ENCODE measurements at places on chromosomes 11 and 22.

DNA sequence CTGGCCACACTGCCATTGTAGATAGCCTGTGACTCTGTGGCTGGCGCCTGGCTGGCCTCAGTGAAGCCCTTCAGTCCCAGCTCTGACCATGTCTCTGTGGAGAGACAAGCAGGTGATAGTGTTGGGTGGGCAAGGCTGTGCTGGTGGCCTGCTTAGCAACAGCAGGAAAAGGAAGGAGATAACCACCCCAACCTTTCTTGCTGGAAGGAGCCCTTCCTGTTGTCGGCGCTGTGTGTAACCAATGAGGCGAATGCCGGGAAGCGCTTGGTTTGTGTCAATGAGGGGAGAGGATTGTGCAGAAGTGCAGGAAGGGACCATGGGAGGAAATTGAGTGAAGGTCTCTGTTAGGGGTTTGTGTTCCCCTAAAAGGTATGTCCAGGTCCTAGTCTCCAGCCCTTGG lies 27.3 kb downstream of the PARVB start:
- no peak for DNase-seq

DNA sequence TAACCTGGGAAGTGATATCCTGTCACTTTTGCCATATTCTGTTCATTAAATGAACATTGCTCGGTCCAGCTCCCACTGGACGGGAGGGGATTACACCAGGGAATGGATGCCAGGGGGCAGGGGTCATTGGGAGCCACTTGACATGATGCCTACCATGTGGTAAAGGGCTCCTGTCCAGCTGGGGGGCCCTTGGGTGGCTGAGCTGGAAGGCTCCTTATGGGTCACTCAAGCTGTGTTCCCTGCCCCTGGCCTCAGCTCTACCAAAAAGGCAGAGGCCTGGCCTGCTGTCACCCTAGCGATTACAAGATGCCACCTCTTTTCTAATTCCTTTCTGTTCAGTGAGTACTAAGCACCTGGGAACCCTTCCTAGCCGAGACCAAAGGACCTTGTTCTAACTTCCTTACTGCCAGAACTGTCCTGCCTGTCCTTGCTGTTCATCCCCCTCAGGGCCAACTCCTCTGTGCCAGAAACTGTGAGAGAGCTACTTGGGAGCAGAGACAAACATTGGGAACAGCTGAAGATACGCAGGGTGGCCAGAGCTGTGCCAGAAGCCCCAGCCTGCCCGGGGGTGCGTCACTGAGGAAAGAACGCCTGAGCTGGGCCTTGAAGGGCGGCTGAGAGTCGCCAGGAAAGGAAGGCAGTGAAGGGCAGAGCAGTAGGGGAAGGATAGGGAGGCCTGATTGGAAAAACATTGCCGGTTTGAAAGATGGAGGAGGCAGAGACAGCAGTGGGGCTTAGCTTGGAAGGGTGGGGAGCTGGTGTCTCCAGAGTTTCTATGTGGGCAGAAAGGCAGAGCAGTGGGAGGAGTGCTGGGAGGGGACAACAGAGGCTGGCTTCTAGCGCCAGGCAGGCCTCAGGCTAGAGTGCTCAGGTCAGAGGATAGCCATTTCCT lies 12.7 kb upstream of the UVRAG start:
- DNase-seq = no peak

GRCh38 chr22:17896586-17896985 lies 122.3 kb upstream of the BID start:
- no peak for DNase-seq

GRCh38 chr11:129223701-129224149 lies 31.6 kb upstream of the ARHGAP32 start:
- DNase-seq = no peak

DNA sequence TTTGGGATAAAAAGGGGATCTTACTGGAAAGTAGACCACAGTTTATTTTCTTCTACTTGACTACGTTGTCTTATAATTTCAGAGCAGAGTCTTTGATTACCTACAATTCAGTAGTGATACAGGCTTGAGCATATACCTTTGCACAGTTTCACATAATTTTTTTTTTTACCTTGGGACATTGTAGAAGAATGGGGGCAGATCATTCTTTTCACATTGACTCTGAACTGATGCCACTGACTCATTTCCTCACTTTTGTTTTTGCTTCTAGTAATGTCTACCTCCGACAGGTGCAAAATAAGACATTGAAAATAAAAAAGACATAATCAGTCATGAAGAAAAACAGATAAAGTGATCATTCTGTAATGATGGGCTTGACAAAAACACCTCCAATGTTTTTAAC lies 688.3 kb upstream of the CHORDC1 start:
- no peak for DNase-seq

DNA sequence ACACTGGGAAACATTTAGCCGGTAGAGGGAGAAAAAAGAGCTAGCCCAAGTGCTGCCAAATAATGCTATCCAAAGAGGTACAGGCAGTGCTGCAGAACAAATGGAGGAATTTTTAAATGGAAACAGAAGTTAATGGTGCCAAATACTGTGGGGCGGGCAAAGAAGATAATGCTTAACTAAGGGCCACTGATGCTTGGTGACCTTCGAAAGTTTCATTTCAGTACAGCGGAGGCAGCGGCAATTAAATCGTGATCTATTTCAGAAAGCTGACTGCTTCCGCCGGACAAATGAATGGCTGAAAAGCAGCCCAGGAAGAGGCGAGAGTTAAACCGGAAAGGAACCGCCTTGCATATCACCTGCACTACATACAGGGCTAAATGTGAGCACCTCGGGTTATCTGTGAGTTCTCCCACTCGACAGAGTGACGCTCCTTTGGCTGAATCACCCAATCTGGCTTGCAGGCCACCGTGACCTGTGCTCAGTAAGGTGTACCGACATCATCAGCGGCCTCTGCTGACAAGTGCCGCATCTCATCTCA lies 42.1 kb downstream of the CADM1 start:
- DNase-seq = no peak

DNA sequence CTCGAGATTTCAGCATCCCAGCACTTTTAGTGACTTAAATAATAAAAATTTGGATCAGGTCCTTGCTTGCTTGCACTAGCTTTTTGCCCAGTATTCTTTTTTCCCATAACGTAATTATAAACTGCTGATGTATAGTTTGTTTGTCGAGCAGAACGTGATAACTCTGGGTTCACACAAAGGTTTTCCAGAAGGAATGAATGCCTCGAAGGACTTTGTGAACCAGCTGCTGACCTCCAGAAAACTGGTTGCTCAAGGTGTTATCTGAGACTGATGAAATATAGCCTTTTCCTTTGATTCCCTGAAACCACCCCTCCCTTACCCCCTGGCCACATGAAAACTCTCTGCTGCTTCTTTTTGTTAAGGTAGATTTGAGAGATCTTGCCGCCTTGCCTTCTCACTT lies 229.1 kb upstream of the CARD18 start:
- DNase-seq = no peak

DNA sequence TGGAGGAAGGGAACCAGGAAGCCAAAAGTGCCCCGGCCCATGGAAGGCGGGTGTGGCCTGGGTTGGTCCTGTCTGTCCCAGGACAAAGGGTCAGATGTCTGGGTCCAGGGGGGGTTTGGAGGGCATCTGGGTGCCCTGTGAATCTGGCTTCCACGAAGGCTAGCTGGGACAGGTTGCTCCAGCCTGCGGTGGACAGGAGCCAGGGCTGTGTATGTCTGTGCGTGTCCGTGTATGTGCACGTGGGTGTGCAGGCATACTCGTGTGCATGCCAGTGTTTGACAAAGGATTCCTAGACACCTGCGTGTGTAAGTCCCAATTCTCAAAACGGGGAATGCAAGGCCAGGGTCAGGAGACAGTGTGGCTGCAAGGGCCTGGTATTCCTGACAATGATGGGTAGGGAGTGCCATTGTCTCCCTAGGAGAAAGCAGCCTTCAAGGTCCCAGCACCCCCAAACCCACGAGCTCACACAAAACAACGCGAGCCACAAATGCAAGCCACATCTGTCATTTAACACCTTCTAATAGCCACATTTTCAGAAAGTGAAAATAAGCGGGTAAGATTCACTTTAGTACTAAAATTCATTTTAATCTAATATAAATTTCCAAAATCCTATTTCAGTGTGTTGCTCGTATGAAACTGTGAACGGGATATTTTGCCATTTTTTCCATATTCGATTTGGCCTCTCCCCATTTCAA lies 78.4 kb upstream of the WNT7B start:
- no peak for DNase-seq

GRCh38 chr11:118060081-118060661 lies 16.7 kb upstream of the TMPRSS4 start:
- DNase-seq = no peak

DNA sequence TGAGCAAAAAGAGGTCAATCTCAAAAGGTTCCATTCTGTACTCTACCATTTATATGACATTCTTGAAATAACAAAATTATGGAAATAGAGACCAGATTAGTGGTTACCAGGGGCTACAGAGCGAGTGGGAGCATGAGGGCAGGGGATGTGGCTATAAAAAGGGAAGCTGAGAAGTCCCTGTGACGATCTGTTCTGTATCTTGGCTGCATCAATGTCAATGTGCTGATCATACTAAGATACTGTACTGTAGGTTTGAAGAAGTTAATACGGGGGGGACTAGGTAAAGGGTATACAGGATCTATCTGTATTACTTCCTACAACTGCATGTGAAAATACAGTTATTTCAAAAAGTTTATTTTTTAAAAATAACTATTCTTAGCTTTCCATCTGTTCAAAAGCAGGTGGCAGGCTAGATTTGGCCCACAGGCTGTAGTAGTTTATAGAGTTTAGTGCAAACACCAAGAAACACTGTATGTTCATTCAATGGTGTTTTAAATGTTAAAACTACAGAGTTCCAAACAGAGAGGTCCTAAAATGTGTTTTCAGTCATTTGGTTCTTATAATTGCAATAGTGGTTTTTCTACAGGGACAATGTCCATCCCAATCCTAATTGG lies 78.2 kb downstream of the SMCO4 start:
- no peak for DNase-seq

- DNase-seq = no peak
Observed at GRCh38 chr11:11826260-11826659, 15.5 kb upstream of the USP47 start.

DNA sequence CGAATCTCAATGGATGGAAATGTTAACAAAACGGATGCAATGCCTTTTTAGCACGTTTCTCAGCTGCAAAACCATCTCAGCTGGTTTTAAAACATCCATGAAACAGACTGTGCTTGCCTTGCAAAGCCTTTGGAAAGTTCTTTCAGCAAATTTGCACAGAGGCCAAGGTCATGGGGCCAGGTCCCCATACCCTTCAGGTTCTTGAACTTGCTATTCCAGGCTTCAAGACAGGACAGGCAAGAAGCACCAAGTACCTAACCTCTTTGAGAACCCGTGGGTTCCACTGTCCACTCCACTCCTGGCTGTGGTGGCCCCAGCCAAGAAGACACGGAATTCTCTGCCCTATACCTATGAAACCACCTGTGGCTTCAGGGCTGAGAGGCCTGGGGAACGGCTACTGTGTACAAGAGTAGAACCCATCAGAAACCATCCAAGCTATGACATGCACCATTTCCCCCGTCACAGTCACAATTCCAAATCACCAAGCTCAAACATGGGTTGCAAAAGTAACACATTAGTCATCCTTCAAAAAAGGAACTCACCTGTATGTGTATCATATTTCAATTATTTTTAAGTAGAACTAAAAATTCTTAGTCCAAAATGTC lies 17.0 kb downstream of the TNKS1BP1 start:
- no peak for DNase-seq

- DNase-seq = no peak
Observed at GRCh38 chr11:96306933-96307775, 35.8 kb downstream of the MAML2 start.

GRCh38 chr11:33742249-33742851 lies 6.1 kb upstream of the CD59 start:
- DNase-seq = no peak

DNA sequence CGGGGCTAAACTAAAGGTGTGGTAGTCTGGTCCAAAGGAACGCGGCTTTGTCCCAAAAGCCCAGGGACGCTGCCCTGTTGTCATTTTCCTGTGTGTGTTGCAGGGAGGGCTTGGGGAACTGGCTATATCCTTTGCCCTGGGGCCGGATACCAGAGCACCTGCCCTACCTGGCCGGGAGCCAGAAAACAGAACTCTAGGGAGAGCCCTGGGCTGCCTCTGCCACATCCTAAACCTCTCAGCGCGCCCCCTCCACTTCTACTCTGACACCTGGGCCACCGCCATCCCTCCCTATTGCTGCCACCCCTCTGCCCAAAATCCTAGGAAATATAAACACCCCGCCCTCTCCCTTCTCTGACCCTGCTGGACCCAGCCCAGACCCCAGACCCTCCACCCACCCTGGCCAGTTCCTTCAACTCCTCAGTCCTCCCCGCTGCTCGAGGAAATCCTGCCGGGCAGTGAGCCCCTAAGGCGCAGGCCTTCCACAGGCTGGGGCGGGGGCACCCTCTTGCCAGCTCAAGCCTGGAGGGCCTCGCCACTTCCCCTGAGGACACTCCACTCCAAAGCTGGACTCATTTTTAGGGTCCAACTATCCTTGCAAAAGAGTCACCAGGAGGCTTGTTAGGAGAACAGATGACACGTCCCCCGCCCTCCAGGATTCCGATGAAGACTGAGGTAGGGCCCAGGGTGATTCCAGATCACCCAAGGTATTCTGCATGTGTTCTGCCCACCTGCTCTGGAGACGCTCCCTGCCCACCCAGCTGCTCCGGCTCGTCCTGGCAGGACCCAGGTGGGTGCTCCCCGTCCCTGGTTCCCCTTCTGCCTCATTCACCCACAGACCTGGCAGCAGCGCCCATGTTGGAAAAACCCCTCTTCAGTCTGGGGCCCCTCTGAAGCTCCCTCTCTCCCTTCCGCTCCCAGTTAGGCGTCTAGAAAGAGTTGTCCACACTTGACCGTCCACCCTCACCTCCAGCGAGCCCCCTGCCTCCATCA lies 12.2 kb downstream of the KCTD17 start:
- no peak for DNase-seq

DNA sequence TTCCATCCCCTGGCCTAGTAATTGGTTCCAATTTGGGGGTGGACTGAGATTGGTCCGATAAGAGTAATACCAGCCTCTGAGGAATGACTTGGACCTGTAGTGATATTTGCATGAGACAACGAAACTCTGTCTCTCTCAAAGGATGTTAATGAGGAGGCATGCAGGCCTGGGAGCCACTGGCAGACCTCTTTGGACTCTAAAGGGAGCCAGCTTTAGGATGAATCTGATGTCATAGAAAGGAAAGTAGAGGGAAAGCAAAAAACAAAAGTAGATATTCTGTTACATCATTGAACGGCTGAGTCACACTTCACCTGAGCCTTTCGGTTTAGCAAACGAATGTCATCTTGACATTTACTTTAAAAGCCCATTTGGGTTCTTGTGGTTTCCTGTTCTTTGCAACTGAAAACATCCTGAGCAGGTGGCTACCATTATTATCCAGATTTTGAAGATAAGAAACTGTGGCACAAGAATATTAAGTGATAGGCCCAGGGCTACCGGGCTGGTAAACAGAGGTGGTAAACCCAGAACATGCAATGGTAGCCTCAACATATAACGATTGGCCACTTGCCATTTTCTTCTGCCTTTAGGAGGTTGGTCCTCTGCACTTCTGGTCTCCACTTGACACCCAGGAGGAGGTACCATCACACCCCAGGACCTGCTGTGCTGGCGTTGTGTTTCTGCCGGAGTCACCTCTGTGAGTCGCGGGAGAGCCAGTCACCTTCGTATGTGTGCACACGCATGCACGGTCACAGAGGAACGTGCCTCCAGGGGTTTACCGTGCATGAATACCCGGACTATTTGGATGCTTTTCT lies 42.7 kb downstream of the RTL6 start:
- peak; percentile 23 for DNase-seq

GRCh38 chr11:117898059-117898458 lies 21.6 kb upstream of the FXYD6 start:
- no peak for DNase-seq
